ENCODE measurements at places on chromosomes 11 and 22.

- DNase-seq: no peak
Measured at GRCh38 chr11:96173906-96174305, 169.1 kb downstream of the MAML2 start.

DNA sequence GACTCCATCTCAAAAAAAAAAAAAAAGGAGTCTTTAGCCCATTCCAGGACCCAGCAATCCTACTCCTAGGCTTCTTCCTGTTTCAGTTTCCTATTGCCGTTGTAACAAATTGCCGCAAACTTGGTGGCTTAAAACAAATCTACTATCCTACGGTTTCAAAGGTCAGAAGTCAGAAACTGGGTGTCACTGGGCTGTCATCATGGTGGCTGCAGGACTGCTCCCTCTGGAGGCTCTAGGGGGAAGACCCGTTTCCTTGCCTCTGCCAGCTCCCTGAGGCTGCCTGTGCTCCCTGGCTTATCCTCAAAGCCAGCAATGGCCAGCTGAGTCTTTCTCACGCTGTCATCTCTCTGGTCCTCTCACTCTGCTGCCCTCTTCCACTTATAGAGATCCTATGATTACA is 8.7 kb upstream of the DAGLA start:
- no peak for DNase-seq

DNA sequence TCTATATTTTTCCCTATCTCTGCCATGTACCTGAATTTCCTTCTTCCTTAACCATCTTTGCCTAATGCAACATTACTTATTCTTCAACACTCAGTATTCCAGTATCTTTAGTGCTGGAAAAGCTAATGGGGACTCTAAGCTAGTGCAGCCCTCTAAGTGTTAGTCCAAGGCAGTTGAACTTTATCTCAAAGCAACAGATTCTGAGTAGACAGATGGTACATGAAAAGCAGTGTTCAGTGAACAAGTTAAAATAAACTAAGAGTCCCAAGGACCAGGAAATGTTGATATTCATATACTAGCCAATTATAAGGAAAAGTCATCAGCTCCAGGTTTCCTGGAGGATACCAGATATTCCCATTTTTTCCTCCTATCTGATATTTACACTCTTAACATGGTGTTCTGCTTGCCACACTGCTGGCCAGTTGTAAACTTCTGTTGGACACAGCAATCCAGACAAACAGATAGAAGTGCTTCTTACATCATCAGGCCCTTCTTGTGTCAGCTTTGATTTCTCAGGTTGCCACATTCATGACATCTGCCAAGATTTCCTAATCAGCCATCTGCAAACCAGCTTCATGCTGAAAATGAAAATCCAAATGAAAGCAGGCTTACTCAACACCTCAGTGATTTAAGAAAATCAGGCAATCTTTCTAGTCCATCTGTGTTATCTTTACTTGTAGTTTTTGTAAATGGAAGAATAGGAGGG is 255.9 kb upstream of the POU2AF2 start:
- DNase-seq: no peak

DNA sequence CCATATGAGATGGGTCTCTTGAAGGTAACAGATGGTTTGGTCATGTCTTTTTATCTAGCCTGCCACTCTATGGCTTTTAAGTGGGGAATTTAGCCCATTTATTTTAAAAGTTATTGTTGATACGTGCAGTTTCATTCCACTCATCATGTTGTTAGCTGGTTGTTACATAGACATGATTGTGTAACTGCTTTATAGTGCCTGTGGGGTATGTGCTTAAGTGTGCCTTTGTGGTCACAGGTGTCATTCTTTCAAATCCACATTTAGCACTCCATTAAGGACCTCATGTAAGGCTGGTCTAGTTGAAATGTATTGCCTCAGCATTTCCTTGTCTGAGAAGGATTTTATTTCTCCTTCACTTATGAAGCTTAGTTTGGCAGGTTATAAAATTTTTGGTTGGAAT is 263.8 kb upstream of the LUZP2 start:
- no peak for DNase-seq

DNA sequence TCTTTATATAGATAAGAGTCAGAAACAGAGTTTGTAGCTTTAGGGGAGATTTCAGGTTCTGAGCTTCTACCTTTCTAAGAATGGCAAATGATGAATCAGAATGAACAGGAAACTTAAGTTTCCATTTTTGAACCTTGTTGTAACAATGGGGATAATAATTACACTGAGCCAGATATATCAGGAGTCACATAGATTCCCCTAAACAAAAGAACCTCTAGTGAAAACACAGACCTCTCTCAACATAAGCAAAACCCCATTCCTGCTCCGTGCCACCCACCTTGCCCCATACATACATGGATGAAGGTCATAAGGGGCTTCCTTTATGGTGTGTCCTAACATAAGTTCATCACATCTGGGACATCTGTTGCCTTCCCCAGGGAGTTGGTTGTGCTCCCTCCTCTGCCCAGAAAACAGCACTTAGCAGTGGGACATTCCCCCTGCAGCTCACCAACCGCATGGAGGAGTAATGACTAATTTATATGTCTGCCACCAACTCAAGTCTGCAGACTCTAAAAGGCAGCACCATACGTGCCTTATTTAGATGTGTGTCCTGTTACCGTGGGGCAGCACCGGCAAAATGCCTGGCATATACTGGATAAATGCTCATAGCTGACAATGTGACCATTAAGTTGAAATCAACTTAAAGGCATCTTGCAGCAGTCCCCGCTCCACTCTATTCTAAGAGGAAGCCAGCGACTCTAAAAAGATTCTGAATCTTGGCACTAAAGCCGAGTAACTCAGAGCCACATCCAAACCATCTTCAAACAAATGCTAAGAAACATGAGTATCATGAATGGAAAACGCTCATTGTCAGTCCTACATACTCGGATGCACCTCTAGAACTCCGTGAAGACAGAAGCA is 8.0 kb downstream of the JAML start:
- DNase-seq: no peak

DNA sequence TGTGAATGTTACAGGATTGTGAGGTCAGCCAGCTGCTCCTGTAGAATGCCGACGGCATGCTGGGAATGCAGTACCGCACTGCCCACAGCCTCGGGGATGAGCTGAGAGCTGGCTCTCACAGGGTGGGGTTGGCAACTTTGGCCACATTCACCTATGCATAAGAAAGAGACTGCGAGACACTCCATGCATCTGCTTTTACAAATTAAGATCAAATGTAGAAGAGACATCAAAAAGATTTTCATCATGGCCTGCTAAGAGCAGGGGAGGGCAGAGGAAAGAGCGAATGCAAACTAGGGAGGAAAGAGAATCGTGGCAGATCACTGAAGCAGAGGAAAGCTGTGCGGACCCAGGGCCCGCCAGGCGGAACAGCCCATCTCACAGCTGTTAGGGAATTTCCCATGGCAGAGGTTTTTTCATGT is 49.8 kb upstream of the SPATA19 start:
- no peak for DNase-seq

DNA sequence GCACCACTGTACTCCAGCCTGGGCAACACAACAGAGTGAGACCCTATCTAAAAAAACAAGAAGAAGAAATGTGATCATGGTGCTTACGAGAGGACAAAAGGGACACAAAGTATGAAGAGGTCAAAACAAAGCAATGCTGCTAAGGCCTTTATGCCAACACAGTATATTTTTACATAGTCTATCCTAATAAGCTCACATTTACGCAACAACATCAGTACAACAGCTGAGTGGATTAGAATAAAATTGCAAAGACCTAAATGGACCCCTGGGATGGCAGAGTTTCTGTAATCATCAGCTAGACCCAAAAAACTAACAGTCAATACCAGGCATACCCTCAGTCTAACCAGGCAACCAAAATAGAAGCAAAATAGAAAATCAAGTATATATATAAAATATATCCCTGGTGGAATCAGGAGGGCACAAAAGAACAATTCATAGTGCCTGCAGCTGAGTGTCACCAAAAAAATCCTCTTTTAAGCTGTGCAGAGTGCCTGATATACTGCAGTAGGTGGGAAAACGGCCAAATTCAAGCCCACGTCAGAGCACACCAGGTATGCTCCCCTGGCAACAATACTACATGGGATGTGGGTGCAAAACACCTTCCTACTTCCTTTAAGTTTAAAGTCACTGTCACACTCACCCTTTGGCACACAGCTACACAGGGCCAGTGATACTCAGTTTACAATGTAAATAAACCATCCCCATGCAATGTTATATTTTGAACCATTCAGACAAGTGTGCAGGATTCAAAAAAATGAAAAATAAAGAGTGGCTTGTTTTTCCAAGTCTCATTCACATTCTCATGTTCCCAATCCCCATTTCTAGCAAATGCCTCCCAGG is 57.8 kb downstream of the RBFOX2 start:
- DNase-seq: no peak

DNA sequence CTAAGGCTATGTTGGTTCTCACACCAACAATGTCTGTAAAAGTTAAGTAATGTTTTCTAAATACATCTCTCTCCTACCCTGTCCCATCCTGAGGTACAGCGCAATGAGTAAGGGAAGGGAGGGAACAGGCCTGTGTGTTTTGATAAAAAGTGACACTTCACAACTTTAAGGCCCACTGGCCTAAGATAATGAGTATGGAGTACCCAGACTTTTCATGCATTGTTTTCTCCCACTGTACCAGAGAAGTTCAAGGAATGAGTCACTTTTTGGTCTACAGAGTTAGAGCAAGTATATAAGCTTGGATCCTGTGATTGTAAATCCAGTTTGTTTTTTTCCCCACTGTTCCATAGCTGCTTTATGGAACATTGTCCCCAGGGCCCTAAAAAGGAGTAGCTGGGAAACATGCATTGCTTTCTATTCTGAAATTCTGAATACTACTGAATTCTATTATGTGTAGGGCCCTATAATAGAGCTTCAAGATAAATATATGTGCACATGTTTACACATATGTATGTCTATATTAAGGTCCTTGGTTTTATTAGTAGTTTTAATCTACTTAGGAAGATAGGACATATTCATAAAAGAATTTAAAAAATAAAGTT is 29.8 kb downstream of the KCNE3 start:
- no peak for DNase-seq

GRCh38 chr11:26043665-26044064 is 288.3 kb upstream of the ANO3 start:
- no peak for DNase-seq
